ENCODE measurements at places on chromosomes 2 and 18.

- DNase-seq: peak; percentile 52
Measured at GRCh38 chr2:44392338-44392943, 30.7 kb downstream of the CAMKMT start.

GRCh38 chr2:175003875-175004729, 1.1 kb downstream of the CHN1 start:
- peak; percentile 3 for DNase-seq

DNA sequence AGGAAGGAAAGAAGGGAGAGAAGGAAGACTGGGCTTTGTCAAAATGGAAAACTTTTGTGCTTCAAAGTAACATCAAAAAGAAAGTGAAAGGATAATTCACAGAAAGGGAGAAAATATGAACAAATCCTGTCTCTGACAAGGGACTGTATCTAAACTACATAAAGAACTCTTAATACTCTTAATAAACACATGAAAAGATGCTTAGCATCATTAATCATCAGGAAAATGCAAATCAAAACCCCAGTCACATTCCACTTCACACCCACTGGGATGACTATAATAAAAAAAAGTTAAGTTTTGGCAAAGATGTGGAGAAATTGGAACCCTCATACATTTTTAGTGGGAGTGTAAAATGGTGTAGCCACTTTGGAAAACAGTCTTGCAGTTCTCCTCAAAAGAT, 11.8 kb upstream of the ZFP36L2 start:
- no peak for DNase-seq

DNA sequence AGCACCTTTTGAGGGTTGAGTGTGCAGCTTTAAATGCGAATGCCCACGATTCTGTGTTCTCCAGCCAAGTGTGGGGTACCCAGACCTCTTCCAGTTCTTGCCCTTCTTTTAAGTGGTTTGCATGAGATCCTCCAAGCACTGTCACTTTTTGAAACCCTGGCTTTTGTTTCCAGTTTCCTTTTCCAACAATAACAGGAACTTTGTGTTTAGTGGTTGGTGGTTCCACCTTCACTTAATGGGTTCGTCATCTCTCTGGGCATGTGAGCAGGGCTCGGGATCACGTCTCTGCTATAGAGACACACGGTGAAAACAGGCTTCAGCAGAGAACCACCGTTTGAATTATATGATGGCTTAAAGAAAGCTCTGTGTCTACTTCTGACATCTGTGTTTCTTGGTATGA, 197.6 kb downstream of the LDLRAD4 start:
- DNase-seq: no peak

DNA sequence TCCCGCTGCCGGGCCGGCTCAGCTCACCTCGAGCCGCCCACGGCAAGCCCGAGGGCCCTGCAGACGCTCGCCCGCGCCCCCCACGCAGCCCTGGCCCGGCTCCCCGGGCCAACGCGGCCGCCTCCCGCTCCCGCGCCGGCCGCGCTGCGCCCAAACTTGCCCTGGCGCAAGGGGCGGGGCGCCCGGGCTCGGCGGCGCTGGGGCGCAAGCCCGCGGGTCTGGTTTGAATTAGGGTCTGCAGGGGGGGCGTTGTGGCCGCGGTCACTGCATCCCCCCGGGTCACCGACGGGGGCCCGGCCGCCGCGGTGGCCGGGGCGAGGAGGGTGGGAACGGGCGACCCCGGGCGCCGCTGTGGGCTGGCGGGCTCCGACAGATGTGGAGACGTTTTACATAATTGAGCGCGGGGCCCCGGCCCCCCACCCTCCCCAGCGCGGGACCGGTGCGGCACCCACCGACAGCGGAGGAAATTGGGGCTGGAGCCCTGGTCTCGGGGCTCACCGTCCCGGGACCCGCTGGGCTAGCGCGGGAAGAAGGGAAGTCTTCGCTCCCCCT, 690 bp downstream of the SDC1 start:
- DNase-seq: no peak

GRCh38 chr2:11729362-11730212, 16.8 kb upstream of the LPIN1 start:
- DNase-seq: no peak

DNA sequence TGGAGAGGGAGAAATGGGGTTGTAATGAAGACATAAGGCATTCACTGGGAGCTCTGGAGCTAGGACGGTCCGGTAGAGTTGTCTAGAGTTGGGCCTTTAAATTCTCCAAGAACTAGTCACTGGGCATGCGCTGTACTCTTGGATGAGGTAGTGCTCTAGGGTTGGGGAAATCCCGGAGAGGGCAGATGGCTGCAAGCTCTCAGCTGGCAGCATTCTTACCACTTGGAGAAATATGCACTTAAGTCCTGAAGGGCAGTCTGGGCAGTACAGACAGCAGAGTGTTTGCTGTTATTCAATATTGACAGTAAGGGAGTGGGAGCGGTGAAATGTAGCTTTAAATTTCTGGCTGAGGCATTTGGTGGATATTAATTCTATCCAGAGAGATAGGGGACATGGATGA, 214.6 kb downstream of the RDH14 start:
- no peak for DNase-seq

DNA sequence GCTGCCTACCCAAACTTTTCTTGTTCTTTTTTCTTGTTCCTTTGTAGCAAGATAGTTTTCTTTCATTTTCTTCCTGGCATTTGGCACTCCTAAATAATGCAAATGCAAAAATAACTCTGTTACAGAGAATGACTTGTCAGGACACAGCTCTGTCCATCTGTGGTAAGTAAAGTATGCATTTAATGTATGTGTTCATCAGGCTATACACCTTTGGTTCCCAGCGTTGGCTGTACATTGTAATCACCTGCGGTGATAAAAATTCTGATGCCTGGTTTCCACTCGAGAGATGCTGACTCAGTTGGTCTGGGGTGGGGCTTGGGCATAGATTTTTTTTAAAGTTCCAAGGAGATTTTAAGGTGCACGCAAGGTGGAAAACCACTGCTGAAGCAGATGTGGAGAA, at the start of gene SERPINB13:
TSS of gene SERPINB13 (plus strand) at position 378 of the 400 bp plus-strand sequence. CDS start 1,325 bp downstream, outside the sequence.
- DNase-seq: no peak

GRCh38 chr2:20429528-20429927, 17.3 kb upstream of the RHOB start:
- DNase-seq: no peak

GRCh38 chr2:25297738-25298137, 44.0 kb downstream of the DNMT3A start:
- no peak for DNase-seq

- DNase-seq: no peak
Measured at GRCh38 chr2:15865923-15866322, 74.4 kb upstream of the MYCN start.

DNA sequence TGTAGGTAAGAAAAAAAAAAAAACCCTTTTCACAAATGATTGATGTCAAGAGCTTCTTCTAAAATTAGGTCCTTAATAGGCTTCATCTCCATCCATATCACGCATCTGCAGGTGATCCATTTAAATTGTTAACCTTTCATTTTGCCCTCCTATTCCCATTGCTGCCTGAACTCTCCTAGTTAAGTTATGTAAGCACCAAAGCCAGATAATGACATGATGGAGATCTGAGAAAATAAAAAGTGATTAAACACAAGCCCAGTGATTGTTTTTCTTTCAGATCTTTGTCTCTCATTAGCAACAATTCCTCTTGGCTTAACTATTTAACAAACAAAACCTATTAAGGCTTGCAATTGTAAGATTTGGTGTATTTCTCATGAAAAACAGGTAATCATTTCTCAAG, 20.0 kb downstream of the LANCL1 start:
- DNase-seq: no peak

DNA sequence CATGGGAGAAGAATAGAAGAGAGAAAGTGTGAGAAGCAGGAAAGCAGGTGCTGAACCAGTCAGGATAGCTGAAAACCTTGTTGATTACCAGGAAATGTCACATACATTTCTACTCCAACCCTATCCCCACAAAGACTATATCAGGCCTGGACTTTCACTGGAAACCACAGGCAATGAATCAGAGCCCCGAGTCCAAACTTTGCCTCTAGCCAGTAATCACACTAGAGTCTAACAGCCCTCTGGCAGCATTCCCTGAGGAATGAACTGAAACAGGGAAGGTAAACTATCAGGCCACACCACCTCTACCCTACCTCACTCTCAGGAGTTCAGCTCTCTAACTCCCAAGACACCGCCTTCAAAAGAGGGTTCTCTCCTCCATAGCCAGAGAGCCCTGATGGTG, 18.7 kb upstream of the IHH start:
- no peak for DNase-seq

- DNase-seq: no peak
Measured at GRCh38 chr2:9846554-9846953, 3.3 kb downstream of the TAF1B start.

DNA sequence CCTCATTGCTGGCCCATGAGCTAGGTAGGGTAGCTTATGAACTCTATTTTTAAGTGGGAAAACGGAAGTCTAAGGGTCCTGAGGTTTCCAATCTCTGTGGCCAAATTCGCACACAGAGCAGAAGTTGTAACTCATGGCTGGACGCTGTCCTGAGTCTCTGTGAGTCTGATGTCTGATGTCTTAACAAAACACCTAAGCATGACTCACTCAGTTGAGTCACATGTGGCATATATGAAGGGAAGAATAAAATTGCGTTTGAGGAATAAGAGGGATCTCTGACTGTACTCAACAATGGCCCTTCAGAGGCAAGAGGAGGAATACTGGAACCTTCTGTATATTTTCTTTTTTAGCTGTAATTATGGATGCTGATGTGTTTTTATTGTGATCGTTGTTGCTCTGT, 569.7 kb downstream of the RIT2 start:
- no peak for DNase-seq

DNA sequence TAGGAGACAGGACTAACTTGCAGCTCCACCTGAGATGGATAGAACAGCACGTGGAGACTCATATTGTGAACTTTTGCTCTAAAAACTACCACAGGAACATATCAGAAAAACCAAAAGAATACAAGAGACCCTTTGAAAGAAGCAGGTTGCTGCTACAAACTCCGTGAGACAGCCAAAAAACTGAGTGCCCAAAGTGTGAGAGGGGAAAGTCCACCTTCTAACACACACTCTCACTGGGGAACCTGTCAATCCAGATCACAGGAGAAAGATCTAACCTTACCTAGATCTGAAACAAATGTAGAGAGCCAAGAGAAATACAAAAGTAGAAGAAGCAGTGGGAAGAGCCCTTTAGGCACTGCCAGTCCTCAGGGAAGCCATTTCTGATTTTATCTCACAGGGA, 46.3 kb upstream of the SPOPL start:
- DNase-seq: no peak

DNA sequence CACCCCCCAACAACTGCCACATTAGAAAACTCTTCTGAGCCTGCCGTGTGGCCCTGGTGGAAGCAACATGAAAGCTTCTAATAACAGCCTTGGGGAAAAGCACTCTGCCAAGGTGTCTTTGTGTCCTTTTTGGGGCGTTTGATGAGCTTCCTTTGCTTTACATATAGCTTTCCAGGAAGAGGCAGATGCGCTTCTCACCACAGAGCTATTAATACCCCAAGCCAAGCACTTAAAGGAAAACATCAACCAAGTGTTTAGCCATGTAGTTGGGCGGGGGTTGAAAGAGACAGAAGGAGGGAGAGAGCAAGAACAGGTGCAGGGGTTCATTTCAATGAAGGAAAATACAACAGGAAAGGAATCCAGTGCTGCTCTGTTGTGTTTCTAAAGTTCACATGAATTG, 176.1 kb downstream of the VAPA start:
- no peak for DNase-seq

DNA sequence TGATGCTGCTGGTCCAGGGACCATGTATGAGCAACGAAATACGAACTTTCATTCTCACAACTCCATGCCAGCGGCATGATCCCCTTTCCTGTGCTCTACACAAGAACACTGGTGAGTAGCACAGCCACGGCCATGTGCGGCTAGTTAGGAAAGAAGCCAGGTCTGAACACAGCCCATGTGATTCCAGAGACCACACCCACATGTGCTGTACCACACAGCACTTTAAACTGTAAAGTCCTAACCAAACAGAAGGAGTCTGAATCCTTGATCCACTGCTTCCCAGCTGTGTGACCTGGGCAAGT, 33.0 kb upstream of the ACAA2 start:
- DNase-seq: no peak

- no peak for DNase-seq
Measured at GRCh38 chr2:7017671-7018281, 100.6 kb downstream of the RNF144A start.

GRCh38 chr18:886076-886475, 18.6 kb upstream of the ADCYAP1 start:
- DNase-seq: no peak

- peak; percentile 42 for DNase-seq
Measured at GRCh38 chr2:74499267-74499939, at the start of gene LBX2. LBX2 (minus strand) TSS chr2:74499603; CDS start chr2:74499537, 66 bp downstream.

DNA sequence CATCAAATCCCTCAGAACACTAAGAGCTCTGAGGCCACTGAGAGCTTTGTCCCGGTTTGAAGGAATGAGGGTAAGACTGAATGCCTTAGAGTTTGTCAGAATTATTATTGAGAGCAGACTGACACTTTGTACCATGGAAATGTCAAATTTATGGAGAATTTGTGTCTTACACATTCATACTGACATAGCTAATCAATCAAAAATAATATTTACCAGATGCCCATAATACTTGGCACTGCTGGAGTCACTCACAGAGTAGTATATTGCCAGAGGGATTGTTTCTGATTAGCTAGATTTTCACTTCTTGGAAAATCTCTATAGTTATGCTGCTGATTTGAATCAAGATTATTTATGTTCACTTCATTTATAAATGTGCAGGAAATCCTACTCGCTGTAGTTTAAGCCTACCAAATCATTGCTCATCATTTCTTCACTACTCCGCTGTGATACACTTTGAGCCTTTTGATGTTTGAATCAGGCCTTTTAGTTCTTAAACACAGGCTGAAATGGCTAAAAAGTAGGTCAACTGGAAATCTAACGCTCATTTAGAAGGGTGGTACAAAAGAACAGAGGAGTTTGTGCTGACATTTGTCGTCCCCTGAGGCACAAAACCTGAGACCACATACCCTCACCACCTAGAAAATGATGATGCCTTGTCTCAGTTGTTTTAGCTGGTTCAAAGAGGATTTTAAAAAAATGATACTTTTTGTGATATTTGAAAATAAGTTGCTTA, 96.1 kb upstream of the CSRNP3 start:
- DNase-seq: no peak

DNA sequence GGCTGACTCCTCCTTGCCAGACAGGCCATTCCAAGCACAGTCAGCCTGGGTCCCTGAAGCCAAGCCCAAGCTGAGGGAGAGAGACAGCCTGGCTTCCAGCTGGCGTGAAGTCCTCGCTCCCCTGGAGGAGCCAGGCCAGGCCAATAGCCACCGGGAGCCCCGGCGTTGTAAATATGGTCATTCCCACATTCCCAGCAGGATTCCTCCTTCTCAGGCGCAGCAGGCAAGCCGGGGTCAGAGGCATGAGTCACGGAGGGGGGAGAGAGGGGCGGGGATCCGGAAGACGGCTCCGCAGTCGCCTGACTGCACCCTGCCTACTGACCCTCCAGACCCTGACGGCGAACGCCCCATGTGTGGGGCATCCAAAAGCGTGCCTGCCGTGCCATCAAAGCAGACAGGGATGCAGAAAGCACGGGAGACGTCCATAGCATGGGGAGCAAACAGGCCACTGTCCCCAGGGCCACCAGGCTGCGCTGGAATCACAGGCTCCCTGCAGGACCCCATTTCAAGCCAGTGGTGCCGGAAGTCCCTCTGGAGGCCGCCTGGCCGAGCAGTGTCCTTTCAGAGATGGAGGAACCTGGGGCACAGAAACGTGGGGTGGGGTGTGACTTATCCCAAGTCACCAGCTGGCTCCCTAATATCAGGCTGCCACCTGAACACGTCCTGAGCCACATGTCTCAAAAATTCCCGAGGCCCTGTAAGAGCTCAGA, 48.2 kb downstream of the TWIST2 start:
- DNase-seq: no peak
